ENCODE measurements at places on chromosomes 6 and 20. TPM values are rescaled to one million over a fixed set of nuclear protein-coding genes. Genes with fewer than 3 reads are reported as not detected.

GRCh38 chr20:41131594-41132387 is 5.6 kb upstream of the PLCG1 start:
- no peak for DNase-seq

The TNXB gene
- total RNA-seq: 0.38 TPM

The PRR18 gene
- total RNA-seq: 0.55 TPM

GRCh38 chr20:11642866-11643265 is 274.8 kb upstream of the BTBD3 start:
- DNase-seq: no peak

- no peak for DNase-seq
These were observed 144.2 kb downstream of the JARID2 start for GRCh38 chr6:15389765-15390723.

The C6orf15 gene
- total RNA-seq: 0.62 TPM

DNA sequence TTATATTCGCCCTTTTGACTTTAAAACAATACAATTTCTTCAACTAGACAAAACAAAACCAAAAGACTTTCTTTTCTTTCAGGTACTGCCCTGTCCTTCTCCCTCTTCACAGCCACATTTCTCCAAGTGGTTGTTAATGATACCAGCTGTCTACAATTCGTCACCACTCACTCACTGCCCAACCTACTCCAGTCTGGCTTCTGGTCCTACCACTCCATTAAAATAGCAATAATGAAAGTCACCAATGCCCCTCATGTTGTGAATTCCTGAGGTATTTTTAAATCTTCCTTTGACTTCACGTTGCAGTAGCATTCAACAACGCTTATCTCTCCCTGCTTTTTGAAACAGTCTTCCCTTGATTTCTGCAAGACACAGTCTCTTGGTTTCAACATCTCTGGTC is 11.6 kb upstream of the MAN1A1 start:
- no peak for DNase-seq

The RPRD1B gene
- 12.7 TPM for total RNA-seq

- DNase-seq: no peak
These were observed 4.0 kb downstream of the MKKS start for GRCh38 chr20:10430000-10430466.

- DNase-seq: no peak
These were observed 117.4 kb upstream of the RPS6KA2 start for GRCh38 chr6:166744223-166745134.

The PRL gene
- not detected for total RNA-seq

DNA sequence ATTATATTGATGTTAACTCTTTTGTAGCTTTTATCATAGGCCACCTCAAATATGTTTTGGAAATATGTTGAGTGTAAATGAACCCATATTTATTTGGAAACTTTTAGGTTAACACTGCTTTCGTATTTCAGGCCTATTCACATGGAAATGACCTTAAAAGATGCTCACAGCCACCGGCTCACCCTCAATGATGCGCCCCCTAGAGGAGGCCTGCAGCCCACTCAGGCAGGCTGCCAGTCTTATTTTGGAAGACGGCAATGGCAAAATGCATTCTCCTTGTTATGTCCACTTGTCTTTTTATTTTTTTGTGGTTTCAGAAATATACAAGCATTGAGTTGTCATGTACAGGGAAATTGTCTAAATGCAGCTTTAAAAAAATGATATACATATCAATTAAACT is 869.7 kb downstream of the PHF3 start:
- DNase-seq: no peak

- DNase-seq: no peak
These were observed 148.3 kb upstream of the IMPG1 start for GRCh38 chr6:76220805-76221204.

The ADGRF4 gene
- total RNA-seq: 5.5 TPM

- DNase-seq: no peak
These were observed 57.8 kb upstream of the EDN1 start for GRCh38 chr6:12232339-12232738.

DNA sequence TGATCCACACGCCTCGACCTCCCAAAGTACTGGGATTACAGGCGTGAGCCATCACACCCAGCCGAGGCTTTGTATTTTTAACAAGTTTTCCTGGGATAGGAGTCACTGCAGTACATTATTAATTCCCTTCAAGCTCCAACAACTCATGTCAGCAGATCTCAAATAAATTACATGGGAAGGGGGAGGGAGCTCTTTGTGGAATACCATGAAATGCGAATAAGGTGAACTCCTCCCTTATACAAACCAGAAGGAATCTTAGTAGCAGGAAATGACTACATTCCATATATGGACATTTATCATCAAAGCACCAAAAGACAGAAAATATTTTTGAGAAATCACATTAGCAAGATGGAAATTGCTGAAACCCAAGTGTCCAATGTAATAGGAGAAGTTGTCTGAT is 2.9 kb downstream of the GSS start:
- no peak for DNase-seq

The ABHD16B gene
- total RNA-seq: not detected

DNA sequence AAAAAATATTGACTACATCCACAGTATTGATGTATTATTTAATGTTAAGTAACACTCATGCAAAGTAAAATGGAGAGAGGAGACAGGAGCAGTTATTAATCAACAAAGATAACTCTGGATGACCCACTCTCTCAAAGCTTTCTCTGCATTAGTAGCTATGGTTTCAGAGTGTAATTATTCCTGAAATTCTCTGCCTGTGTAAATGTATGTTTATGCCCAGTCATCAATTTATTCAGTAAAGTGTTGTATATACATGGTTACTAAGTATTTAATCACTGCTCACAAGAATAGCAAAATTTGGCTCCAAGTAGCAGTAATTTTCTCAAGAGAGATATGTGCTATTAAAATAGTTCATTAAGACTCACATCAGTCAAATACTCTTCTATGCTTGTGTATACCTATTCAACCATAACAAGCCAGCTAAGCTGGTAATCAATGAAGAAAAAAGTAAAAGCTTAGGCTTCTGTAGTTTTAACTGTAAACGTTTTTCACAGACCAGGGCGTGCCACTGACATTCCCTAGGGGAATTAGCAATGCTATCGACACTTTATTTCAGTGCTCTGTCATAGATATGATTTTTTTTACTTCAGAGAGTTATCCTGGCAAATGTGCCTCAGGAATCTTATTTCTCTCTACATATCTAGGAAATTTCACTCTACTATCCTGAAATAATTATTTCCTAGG is 54.0 kb upstream of the RAB32 start:
- no peak for DNase-seq

The SEL1L2 gene
- not detected for total RNA-seq

The PSORS1C1 gene
- total RNA-seq: 0.38 TPM

DNA sequence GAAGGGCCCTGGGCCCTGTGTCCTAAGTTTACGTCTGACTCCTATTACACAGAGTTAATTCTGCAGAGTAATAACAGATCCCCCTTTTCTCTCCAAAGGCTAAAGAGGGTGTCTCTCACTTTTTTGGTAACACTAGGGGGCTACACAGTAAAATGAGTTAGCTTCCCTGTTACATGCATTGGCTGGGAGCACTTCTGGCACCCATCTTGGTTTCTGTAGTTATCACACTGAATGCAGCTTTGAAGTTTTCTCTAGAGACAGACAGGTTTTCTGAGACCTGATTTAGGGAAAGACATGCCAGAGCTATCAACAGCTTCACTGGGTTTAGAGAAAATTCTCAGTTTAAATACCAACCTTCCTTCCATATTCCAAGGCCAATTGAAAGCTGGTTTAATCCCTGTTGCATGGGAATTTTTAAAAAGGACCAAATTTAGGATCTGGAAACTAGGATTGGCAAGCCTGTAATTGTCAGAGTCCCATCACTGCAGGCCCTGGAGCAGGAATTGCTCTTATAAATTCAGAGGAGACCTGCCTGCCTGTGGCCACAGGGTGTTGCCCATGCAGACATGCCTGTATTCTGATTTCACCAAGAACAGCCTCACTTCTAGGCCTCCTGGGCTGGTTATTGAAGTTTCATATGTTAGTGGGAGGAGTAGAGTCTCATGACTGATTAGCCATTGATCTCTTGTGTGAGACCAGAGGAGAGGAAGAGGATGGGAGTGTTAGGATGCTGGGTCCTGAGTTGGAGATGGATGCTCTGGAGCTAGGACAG is 29.4 kb downstream of the RNF8 start:
- DNase-seq: no peak

- no peak for DNase-seq
These were observed 30.6 kb upstream of the BLCAP start for GRCh38 chr20:37558306-37558705.

DNA sequence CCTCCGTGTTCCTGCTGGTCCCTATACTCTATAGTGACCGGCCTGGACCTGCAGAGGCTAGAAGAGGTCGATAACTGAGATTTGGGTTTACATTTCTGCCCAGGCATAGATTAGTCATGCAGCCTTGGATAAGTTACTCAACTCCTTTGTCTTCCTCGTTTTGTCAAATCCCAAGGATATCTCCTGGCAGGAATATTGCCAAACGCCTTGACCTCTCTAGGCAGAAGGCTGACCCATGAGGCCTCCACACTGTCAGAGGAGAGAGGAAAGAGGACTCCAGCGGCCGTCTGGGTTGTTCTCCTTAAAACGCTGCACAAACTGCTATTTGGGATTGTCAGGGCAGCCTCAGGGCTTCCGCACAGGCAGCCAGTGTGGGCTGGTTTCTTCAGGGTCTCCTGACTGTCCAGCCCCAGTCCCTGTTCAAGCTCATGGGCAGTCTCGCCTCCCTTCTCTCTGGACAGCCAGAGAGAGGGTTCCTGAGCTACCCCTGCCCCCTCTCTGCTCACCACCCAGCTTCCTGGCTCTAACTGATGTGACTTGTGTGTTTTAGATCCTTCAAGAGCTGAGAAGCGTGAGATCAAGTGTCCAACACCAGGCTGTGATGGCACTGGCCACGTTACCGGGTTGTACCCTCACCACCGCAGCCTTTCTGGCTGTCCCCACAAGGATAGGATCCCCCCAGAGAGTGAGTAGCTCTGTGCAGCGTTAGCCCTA is 44.7 kb upstream of the PCMTD2 start:
- no peak for DNase-seq

- no peak for DNase-seq
These were observed 153.1 kb downstream of the GMPR start for GRCh38 chr6:16391451-16391912.

The SLX4IP gene
- total RNA-seq: 5.8 TPM

DNA sequence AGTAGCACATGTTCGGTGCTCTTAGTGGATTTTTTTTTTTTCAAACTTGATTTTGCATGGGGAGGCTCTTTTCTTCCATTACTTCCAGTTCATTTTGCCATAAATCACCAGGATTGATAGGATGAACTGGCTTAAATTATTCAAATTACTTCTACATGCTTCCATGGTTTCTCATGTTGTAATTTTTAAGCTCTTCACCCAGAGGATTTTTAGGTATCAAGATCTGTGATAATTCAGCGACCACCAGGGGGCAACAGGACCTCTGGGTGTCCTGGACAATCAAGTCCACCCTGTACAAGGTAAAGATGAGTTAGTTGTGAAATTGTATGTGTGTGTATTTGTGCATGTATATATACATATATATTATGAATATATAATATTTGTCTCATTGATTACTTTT is 4.2 kb upstream of the EPHA7 start:
- DNase-seq: no peak

- peak; percentile 35 for DNase-seq
These were observed 11.2 kb upstream of the GPRC6A start for GRCh38 chr6:116840091-116840490.

The IL20RA gene
- total RNA-seq: 0.46 TPM

- DNase-seq: no peak
These were observed 68.0 kb downstream of the CLVS2 start for GRCh38 chr6:123064038-123064437.

DNA sequence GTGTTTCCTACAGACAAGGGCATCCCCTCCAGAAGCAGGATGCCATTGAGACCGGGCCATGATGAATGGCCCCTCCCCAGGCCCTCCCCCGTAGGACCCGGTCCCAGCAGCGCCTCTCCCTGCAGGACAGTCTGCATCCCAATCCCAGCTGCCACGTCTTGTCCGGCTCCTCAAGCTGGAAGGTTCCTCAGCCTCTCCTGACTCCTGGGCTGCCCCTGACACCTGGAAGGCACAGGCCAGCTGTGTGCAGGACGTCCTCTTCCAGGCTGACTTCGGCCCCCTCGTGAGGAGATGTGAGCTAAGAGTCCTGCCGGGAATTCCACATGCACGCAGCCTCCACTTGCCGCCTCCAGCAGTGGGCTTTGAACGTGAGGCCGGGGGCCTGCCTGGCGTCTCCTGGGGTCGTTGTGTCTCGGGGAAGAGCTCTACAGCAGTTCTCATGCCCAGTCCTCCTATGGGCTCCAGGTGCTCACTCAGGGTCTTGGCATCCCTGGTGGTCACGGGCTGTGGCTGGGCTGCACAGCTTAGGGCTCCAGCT is 64.4 kb downstream of the TAF4 start:
- DNase-seq: no peak

GRCh38 chr6:56521454-56521853 is 121.2 kb downstream of the DST start:
- DNase-seq: no peak

The FUT9 gene
- 1.6 TPM for total RNA-seq

DNA sequence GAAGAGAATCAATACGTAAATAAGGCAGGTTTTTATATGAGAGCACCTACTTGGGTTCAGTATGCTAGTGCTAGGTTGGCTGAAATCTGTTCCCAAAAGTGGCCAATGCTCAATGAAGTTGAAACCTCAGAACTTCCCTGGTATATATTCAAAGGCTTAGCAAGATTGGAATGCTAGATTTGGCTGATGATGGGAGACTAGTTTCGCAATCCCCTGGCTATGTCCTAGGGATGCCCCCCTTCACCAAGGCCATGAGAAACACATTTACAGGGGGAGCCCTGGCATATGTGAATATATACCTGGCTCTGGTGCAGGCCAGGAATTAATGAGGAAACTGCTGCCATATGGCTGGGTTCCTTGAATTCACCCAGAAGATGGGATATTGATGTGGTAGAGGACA is 142.4 kb upstream of the C6orf118 start:
- no peak for DNase-seq

GRCh38 chr20:38023181-38024001 is 9.9 kb downstream of the TTI1 start:
- peak; percentile 49 for DNase-seq

DNA sequence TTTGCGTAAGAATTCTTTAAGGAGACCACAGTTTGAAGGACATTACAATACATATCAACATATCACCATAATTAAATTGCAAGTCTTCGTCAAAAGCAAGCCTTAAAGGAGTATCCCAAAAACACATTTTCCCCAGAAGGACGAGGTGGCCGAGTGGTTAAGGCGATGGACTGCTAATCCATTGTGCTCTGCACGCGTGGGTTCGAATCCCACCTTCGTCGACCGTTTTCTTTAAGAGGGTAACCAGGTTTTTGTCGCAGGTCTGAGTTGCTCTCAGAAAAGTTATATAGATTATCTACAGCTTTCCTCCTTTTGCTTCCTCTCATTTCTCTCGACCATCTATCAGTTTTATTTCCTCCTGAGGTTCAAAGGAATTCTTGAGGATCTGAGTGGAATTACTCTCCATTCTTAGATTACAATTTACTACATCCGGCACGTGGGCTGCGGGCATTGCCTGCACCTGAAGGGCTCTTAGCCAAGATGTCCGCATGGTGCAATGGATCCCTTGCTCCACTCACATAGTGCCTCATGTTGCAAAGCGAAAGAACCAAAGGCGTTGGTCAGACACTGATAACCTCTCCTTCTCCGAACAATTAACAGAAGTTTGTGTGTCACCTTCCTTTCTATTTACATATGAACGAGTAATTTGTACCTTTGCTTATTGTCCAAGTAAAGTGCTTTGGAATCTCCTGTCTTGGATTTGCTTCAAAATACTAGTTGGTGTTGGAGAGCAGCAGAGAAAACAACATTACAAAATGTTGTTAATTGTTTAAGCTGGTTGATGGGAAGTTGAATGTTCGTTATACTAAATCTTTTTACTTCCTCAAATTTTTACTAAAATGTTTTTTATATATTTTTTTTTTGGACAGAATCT is 14.0 kb downstream of the POM121L2 start:
- no peak for DNase-seq

The ZNF334 gene
- 8.0 TPM for total RNA-seq
